ENCODE measurements at places on chromosomes 6 and 20.

- DNase-seq: peak; percentile 8
These were observed 40.9 kb downstream of the SUMO4 start for GRCh38 chr6:149440735-149441671.

DNA sequence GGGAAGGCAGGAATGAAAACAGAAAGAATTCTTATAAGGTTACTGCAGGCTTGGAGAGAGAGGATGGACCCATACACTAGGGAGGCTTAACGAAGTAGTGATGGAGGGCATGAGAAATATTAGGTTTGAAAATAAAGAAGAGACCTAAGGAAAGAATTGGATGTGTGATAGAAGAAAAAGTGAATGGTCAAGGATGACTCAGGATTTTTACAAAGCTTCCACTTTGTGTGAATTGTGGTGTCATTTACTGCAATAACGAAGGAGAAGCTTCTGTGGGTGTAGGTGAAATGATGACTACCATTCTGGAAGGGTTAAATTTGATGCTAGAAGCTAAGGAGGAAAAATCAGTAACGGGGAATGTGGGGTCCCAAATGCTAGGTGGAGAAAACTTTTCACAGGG lies 191.2 kb downstream of the UTRN start:
- DNase-seq: no peak

- DNase-seq: no peak
These were observed 20.9 kb upstream of the RNF8 start for GRCh38 chr6:37332894-37333293.

DNA sequence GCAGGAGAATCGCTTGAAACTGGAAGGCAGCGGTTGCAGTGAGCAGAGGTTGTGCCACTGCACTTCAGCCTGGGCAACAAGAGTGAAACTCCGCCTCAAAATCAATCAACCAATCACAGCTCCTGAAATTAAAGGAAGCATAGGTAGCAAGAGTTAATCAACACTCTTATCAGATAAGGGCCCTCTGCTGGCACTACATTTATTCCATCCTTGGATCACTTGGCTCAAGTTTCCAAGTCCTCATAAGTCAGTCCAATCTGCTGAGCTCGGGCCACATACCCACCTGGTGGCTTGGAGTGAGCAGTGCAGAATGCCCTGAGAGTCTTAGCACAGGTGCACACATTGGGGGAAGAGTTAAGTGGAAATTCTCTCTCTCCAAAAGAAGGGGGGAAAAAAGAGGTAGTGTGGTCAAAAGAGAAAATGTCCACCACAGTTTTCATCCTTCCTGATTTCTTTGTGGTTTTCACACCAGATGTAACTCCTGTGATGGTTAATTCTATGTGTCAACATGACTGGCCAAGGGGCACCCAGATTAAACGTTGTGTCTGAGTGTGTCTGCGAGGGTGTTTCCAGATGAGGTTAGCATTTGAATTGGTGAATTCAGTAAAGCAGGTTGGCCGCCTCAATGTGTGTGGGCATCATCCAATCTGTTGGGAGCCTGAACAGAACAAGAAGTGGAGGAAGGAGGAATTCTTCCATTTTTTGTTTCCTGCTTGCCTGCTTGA lies 14.2 kb upstream of the FAM8A1 start:
- DNase-seq: no peak

DNA sequence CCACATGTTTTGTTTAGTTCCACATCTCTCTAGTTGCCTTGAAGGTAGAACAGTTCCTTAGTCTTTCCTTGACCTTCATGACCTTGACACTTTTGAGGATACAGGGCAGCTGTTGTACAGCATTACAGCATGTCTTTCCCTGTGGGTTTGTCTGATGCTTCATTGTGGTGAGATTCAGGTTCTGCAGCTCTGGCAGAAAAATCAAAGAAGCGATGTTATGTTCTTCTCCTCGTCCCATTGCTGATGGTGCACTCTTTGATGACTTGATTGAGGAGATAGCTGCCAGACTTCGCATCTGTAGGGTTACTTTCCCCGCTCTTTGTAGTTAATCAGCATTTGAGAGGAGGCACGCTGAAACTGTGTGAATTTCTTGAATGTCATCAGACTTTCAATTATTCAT lies 12.0 kb downstream of the CEBPB start:
- DNase-seq: no peak

- no peak for DNase-seq
These were observed 25.1 kb upstream of the FAM8A1 start for GRCh38 chr6:17574866-17575560.

DNA sequence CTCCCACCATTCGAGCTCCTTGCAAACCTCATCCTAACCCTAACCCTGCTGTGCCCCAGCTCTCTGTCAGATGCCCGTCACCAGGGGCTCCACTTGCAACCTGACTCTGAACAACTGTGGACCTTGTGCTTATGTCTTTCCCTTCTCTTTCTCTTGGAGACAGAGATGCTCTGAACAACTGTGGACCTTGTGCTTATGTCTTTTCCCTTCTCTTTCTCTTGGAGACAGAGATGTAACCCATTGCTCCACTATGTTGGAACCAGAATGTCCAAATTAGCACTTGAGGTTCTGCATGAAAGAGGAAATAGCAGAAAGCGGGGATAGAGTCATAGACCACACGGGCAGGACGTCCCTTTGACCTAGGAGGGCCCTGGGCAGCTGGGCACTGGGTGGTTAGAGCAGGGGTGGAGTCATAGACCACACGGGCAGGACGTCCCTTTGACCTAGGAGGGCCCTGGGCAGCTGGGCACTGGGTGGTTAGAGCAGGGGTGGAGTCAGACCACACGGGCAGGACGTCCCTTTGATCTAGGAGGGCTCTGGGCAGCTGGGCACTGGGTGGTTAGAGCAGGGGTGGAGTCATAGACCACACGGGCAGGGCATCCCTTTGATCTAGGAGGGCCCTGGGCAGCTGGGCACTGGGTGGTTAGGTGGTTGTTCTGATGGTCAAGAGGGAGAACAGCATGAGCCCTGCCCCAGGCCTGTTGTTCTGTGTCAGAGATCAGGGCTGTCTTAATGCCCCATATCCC lies 22.2 kb downstream of the PCMTD2 start:
- no peak for DNase-seq

DNA sequence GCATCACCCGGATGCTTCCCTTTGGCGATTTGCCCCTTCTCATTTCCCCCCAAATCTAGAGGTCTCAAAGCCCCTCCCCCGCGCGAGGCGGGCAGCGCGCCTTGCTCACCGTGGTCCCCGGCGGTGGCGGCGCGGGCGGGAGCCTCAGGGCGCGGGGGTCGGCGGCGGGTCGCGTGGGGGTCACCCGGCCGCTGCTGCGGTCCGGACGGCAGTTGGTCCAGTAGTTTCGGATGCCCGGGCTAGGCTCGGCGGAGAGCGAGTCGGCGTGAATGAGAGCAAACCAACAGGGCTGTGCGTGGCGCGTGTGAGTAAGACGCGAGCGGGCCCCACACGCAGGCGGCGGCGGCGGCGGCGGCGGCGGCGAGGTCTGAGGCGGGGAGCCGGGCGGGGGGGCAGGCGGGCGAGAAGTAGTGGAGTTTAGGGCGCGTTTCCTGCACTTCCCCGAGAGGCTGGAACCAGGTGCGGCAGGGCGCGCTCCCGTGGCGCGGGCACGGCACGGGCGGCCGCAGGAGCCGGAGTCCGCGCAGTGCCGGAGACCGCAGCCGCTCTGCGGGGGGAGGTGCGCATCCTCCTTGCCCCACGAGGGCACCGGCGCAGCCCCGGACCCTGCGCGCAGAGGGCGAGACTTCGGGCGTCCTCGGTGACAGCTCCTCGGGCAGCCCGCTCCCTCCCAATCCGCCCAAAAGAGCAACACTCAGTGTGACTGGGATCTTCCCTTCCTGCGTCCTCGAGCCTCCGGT lies 567 bp downstream of the HS3ST5 start:
- DNase-seq: peak; percentile 70

DNA sequence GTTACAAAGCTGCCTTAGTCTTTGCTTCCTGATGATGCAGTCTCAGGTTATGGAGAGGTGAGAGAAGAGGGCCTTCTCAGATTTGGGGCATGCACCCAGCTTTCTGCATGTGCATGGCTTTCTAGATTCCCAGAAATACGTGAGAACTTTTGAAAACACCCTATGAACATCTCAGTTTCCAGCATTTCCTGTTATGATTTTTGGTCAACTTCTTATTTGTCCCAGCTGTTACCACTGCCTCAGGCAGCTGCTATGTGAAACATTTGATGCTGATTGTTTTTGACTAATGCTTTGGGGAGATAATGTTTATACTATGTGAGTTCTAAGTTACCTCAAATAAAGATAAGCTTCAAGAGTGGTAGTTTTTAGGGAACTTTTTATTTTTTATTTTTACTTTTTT lies 9.5 kb upstream of the SNAP25 start:
- no peak for DNase-seq

Data from D341Med (cell line).